ENCODE measurements at places on chromosomes 11 and 22. TPM values are rescaled to one million over a fixed set of nuclear protein-coding genes. Genes with fewer than 3 reads are reported as not detected.

OR6T1 gene
- total RNA-seq: not detected

- DNase-seq: no peak
These were observed 43.9 kb downstream of the GRIK4 start for GRCh38 chr11:120555433-120555773.

OR10A2 gene
- not detected for total RNA-seq

DNA sequence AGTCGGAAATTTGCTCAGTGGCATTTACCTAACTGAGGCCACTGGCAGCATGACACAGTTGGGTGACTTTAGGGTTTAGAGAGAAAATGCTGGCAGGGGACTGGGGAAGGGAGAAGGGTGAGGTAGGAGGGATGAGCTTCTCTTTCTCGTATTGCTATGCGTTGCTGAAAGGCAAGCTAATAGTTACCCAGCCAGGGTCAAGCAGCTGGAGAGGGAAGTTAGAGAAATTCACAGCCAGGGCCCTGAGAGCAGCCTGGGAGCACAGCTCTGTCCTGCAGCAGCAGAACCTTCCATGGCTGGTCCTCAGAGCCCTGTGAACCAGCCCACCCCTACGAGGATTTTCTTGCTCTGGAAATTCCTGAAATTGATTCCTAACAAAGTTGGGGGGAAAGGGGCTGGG, 679.6 kb downstream of the NTM start:
- DNase-seq: no peak

GRCh38 chr11:12731841-12732336, 57.7 kb downstream of the TEAD1 start:
- no peak for DNase-seq

USP2 gene
- total RNA-seq: 2.6 TPM

GRCh38 chr22:23781511-23782183, 5.1 kb upstream of the SMARCB1 start:
- no peak for DNase-seq

MAP4K2 gene
- total RNA-seq: 71.9 TPM

NFAM1 gene
- 0.38 TPM for total RNA-seq

OR4C11 gene
- not detected for total RNA-seq

DNA sequence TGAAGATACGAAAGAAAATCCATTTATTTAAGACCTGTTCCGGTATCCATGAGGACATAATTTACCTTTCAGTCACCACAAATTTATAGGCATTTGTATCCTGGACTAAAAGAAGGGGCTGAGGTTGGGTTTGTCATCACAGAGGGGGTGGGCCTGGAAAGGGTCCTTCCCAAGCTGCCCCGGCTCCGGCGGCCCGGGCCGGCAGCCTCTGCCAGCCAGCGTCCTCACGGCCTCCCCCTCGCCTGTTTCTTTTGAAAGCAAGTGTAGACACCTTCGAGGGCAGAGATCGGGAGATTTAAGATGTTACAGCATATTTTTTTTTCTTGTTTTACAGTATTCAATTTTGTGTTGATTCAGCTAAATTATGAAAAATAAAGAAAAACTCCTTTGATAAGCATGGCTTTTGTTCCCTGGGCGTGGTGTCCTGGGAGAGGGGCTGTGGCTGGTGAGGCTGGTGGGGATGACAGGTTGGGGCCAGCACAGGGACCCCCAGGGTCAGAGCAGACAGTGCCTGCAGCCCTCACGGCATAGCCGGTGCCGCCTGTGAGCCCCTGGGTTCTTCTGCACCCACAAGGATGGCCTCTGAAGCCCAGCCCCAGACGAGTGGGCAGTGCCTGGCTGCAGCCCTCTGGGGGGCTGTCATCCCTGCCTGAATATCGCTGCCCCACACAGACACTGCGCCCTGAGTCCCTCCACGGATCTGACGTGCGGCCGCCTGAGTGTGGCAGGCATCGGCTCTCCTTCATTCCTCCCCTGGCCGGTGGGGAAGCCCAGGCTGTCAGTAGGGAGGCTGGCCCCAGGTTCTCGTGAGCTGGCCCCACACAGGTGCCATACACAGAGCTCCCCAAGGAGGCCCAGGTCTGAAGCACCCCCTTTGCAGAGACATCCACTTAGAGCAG, 1075.9 kb downstream of the BRD1 start:
- no peak for DNase-seq

DNA sequence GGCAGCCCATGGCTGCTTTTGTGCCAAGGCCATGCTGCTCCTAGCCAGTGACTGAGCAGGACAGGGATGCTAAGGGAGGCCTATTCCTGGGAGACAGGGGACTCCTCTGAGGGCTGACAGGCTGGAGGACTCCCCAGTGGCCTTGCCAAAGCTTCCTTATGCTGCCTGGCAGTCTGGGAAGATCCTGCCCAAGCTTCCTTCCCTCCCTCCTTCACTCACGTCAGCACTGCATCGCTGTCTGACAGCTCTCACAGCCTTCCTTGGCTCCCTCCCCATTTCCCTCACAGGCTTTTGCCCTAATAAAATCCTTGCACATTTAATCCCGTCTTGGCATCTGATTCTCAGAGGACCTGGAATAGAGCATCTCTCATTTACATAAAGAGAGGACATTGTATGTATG, 26.5 kb downstream of the HTR3A start:
- DNase-seq: no peak

GRM5 gene
- total RNA-seq: not detected
